ENCODE measurements at places on chromosomes 1 and 21.

DNA sequence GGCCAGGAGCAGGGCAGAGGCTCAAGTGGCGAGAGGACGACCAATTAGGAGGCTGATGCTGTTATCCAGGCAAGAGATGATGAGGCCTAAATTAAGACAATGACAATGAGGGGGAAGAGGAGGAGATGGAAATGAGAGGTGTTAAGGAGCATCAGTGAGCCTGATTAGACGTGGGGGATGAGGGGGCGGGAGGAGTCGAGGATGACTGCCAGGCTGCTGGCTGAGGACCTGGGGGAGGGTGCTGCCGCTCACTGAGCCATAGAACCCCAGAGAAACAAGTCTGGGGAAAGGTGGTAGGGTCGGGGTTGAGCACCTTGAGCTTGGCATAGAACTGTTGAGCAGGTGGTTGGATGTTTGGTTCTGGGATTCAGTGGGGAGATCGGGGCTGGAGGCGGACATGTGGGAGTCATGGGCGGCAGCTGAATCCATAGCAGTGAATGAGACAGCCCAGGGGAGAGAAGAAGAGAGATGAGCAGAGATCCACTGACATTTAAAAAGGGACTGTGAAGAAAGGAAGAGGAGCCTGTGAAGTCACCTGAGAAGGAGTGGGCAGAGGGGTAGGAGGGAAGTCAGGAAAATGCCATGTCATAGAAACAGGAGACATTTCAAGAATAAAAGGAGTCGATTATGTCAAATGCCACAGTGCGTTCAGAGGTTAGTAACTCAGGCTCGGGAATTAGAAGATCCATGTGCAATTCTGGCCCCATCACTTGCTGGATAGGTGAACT, 28.5 kb downstream of the DLGAP3 start:
- DNase-seq: no peak

DNA sequence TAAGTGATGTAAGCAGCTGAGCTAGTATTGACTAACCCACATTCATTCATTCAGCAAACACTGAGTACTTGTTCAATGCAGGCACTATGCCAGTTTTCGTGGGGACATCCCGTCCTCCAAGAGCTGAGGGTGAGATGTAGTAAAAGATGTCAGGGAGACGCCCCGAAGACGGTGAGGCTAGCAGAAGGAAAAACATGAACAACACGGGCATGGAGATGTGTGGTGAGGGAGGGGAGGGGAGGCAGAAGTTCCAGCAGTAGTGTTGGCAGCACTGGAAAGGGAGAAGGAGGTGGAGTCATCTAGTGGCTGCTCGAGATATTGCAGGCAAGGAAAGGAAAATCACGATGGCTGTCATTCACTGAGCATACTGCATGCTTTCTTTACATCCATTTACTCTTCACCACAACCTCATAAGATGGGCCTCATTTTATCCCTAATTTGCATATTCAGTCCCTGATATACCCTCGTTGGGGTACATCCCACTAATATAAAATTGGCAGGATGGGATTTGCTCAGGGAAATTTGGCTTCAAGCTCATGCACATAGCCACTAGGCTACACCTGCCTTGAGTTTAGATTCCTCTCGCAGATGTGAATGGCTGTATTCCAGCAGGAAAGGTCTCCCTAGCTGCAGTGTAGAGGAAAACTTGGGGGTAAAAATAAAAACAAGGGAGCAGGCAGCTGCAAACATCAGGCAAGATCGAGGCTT, 14.5 kb downstream of the PDZK1IP1 start:
- DNase-seq: no peak

DNA sequence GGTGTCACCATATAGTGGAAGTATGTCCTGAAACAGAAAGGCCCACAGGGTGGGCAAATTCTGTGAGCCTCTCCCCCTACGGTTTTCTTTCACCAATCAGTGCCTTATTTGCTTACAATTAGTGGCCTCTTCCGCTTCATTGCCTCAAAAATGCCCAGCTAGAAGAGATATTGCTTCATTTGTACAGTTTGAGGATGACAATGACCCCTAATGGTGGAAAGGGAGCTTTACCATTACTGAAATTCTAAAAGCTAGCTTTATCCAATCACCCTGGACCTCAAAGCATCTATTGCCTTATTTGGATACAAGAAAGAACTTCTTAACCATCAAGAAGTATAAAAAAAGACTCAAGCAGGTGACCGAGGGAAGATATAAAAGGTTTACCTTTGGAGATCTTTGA, 49.6 kb downstream of the LRRC71 start:
- no peak for DNase-seq

DNA sequence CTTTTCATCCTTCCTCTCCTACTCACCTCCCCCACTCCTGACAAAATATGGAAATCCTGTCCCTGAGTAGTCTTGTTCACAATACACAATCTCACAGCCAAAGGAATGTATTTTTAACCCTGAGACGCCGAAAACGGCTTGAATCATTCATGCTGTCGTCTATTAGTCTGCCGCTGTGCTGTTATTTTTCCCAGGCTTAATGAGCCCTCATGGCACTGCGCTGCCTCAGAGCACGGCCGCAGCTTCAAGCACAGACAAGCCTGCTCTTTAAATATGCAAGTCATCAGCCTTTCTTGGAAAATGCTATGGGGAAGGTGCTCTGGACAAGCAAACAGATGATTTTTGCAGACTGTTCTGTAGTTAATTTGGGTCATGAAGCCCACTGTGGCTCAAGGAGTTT, 302.7 kb downstream of the DISC1 start:
- no peak for DNase-seq

GRCh38 chr1:180192172-180192571, 37.5 kb downstream of the QSOX1 start:
- no peak for DNase-seq

DNA sequence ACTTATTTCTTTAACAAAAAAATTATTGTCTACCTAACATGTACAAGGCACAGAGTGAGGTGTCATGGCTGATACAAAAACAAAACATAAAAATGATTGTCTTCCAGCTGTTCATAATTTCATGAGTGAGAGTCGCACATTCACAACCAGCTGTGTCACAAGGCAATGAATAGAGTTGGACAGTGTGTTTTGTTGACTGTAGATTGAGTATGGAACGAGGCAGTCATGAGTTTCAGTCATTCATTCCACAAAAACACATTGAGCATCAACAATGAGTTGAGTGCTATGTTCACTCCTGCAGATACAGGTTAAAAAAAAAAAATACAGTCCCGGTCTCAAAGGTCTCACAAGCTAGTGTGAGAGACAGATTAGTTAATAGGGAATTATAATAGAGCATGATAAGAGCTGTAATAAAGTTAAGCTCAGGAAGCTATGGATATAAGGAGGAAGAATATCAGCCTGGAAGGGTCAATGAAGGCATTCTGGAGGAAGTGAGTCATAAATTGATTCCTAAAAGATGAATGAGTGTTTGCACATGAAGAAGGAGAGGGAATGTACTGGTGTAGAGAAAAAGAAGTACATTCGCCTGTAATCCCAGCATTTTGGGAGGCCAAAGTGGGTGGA, 47.8 kb upstream of the ARHGAP29 start:
- DNase-seq: no peak

GRCh38 chr1:159587461-159587951, at the start of gene APCS:
Gene APCS (plus strand): TSS chr1:159587826. CDS start chr1:159587922, 96 bp downstream.
- DNase-seq: no peak

GRCh38 chr1:112706505-112707220, at the start of gene RHOC:
Gene RHOC (minus strand): TSS chr1:112707127. CDS start chr1:112703799, 3,328 bp downstream.
- no peak for DNase-seq

Data from activated naive CD4-positive, alpha-beta T cell (primary cell).